ENCODE measurements at places on chromosomes 7 and 10.

DNA sequence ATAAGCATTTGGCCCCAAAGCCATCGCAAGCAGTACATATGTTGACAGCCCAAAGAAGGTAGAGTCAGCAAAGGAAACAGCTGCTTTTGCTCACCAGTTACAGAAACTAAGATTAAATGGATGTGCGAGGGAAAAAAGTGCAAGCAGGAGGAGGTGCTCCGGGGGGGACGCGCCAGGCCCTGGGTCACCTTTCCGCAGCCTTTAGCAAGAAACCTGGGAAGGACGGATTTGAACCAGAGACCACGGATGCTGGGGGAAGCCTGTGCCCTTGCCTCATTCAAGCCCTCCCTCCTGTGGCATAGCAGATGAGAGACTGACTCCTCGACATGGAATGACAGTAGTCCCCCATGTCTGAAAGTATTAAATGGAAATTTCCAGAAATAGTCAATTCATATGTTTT, 405.6 kb upstream of the PRKCQ start:
- DNase-seq, result no peak

DNA sequence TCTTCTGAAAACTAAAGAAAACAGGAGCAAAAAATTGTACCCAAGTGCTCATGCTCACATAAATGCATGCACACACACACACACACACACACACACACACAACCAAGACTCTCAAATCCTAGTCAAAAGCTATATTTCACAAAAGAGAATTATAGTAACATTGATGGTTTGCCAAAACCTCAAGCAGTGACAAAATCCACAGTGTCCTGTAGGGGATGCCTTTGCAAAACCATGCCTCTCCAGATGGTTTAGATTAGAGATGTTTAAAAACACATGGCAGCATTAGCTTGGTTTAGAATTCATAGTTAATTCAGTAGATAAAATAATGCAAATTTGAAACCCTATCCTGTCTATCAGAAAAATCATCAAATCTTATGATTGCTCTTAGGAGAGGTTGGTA, 232.2 kb downstream of the DYNC1I1 start:
- no peak for DNase-seq

DNA sequence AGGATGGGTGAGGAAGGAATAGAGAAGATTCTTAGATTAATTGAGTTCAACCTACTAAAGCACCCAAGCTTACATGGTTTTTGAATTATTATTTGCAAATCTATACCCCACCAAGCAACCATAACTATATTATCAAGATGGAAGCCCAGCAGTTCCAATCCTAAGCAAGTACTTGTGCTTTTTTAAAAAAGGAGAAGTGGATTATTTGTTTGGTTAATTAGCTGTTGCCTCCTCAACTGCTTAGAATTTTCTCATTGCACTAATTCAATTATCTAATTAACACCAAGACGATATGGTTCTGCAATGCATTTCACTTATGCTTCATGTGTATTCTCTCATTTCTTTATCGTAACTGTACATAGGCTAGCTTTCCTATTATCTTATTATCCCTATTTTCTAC, 27.3 kb upstream of the WIPF3 start:
- DNase-seq, result no peak

DNA sequence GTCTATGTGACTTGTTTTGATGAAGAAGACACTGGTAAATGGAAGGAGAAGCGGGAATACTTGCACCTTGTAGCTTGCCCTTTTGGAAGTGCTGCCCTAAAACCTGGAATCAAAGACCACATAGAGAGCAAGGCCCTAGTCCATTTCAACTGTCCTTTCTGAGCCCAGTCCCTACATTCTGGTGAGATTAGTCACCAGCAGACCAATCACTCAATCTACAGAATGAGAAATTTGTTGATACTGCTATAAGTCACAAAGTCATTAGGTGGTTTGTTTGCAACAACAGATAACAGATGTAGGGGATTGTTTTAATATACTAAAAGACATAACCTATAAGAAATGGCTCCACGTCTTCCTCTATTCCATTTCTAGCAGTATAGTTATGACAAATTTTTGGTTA, 33.6 kb downstream of the WASL start:
- DNase-seq, result no peak

- DNase-seq, result no peak
Observed at GRCh38 chr7:38846280-38846679, 62.7 kb downstream of the VPS41 start.

GRCh38 chr7:52708846-52709245, 326.6 kb upstream of the POM121L12 start:
- no peak for DNase-seq

DNA sequence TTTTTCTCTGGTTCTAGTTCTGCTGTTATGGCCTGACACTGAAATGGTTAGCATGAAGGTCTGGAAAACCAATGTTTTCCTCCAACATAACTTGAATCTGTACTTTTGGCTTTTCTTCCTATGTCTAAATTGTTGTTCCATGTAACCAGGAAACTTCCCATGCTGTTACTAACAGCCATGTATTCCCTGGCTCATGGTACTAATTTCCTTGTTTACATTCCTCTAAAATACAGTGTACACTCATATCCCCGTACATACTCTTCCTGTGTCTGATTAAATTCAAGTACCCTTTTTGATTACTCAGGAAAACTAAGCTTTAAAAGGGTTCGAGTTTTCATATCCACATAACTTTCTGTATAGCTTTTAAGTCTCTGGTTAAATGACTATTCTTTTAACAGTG, 12.3 kb upstream of the ACSM6 start:
- DNase-seq, result no peak

DNA sequence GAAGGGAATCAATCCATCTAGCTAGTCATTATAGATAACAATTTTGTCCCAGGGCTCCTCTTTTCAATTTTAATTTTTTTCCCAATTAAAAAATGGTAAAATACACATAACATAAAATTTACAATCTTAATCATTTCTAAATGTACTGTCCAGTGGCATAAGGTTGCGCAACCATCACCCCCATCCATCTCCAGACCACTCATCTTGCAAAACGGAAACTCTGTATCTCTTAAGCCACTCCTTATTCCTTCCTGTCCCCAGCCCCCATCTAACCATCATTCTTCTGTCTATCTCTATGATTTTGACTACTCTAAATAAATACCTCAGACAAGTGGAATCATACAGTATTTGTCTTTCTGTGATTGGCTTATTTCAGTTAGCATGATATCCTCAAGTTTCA, 46.1 kb upstream of the RAB18 start:
- no peak for DNase-seq

GRCh38 chr7:30936650-30937245, 25.1 kb downstream of the AQP1 start:
- DNase-seq, result no peak

GRCh38 chr7:27634671-27635493, 27.8 kb downstream of the HIBADH start:
- no peak for DNase-seq

DNA sequence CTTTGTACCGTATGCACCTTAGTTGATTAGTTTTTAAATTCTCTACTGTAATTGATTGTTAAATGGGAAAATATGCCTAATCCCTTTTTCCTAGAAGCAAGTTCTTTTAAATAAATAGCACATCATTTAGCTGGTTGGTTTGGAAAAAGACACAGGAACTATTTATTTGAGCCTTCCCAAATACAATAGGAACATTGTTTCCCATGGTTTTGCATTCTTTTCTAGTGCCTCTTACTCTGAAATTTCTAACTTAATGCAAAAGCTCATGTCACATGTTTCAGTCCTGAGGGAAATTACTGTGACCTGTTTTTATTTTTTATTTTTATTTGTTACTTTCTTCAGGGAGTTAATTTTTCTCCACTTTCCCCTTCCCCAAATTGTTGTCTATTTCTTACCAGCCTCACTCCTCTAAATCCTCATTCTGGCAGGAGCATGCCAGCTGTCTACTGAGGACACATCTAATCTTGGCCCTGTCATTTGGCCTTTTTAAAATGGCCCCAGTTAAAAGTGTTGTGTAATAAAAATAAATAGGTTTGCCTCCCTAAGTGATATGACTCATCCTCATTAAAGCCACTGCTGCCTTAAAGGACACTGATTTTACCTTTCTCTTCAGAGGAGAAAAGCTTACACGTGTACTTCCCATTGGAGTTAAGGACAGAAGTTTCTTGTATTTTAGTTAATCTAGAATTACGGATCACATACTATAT, 94.5 kb downstream of the PPP1R3A start:
- no peak for DNase-seq

- DNase-seq, result no peak
Observed at GRCh38 chr7:27890205-27890849, 150.4 kb downstream of the TAX1BP1 start.

DNA sequence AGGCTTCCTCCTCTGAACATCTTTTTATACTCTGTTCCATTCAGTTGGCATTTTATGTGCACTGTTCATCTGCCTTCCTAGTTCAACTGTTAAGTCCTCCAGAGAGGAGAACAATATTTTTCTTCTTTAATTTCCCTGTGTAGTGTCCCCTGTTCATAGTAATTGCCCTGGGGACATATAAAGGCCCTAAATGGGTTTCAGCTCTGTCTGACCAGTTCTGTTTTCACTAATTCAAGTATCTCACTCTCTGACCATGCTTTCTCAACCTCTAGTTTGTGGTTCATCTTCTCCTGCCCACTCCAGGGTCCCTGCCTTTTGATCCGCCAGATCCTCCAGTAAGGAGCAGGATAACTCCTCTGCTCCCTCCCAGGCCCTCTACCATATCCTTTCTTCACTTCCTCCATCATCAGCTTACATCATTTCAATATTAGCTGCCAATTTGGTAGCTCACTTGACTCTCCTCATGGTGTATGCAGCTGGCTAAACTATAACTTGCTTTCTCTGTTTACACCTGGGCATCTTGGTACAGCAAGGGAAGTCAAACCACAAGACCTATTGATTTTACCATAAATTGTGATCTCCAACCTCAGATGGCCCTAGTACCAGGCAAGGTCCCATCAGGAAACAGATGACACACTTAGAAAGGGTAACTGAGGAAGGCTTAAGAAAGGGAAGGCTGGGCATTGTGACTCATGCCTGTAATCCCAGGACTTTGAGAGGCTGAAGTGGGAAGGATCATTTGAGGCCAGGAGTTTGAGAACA, 17.7 kb upstream of the C10orf67 start:
- DNase-seq, result no peak

Data from T-helper 17 cell (primary cell).